ENCODE measurements at places on chromosomes 1 and 21. TPM values are rescaled to one million over a fixed set of nuclear protein-coding genes. Genes with fewer than 3 reads are reported as not detected.

GRCh38 chr1:205484985-205485967 lies 19.2 kb upstream of the CDK18 start:
- H3K4me3 ChIP-seq: no peak overlapping the region
- no peak overlapping the region for H3K27ac ChIP-seq
- H3K27me3 ChIP-seq: peaks cover 30% of the 10 kb centered on the region
- DNase-seq: peak; percentile 81
- peaks cover 36% of the 10 kb centered on the region for H3K4me1 ChIP-seq

The S100A14 gene
- total RNA-seq: 2.1 TPM

DNA sequence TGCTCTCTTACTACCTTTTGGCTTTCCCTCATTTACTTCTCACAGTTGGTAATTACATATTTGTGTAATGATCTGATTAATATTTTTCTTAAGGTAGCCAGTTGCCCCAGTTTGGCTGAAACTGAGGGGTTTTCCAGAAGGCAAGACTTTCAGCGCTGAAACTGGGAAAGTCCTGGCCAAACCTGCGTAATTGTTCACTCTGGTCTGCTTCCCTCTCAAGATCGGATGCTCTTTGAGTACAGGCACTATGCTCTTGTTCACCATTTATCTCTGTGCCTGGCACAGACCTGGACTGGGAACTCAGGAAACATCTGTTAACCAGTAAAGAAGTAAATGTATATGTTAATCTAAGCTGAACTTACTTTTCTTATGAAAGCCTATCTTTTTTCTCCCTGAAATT lies 209.6 kb upstream of the HOOK1 start:
- no peaks in the 10 kb centered on the region for H3K27me3 ChIP-seq
- peaks cover 22% of the 10 kb centered on the region for H3K36me3 ChIP-seq
- H3K4me3 ChIP-seq: no peak overlapping the region
- H3K27ac ChIP-seq: no peak overlapping the region
- peaks cover 10% of the 10 kb centered on the region for H3K4me1 ChIP-seq

The LBR gene
- total RNA-seq: 66.0 TPM

DNA sequence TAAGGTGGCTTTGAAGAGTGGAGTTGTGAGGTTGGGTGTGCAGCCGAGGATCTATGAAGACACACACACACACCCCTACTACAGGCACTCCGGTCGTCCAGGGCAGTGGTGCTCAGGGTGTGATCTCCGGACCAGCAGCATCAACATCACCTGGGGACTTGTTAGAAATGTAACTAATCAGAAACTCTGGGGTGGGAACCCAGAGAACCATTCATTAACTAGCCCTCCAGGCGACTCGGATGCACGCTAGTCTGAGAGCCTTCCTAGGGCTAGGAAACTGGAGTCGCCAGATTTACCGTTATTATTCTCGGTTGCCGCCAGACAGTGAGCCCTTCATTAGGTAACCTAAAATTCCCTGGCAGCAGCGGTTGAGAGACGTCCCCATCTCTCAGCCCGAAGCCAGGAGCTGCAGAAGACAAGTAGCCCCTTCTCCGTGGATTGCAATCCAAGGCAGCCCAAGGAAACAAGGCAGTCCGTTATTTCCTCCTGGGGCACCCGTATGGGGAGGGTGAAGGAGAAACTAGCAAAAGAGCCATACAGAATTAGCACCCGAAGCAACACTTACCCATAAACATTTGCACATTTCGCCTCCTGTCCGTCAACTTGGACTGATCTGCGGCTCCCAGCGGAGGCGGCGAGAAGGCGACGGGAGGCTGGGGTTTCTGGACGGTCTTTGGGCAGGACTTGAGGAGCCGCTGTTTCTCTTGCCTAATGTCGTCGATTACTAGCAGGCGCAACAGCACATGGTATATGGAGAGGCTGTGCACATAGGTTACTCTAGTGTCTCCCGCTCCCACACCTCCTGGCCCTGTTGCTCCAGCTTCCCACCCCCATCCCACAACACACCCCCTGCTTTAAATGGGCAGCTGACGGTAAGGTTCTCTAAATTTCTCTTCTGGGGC lies 2.9 kb upstream of the CCN1 start:
- DNase-seq: no peak
- peaks cover 43% of the 10 kb centered on the region for H3K4me1 ChIP-seq
- peaks cover 15% of the 10 kb centered on the region for H3K36me3 ChIP-seq
- peaks cover 43% of the 10 kb centered on the region for H3K27me3 ChIP-seq
- peak overlapping the region; percentile 75 for H3K4me3 ChIP-seq
- no peak overlapping the region for H3K27ac ChIP-seq

- peaks cover 11% of the 10 kb centered on the region for H3K27me3 ChIP-seq
- H3K36me3 ChIP-seq: peaks cover 24% of the 10 kb centered on the region
- H3K27ac ChIP-seq: no peak overlapping the region
- H3K4me1 ChIP-seq: peaks cover 6% of the 10 kb centered on the region
- DNase-seq: no peak
- no peak overlapping the region for H3K4me3 ChIP-seq
These were observed 41.4 kb upstream of the COL6A2 start for GRCh38 chr21:46056450-46056903.

- H3K27me3 ChIP-seq: no peaks in the 10 kb centered on the region
- H3K27ac ChIP-seq: no peak overlapping the region
- H3K4me1 ChIP-seq: no peaks in the 10 kb centered on the region
- H3K36me3 ChIP-seq: peaks cover 72% of the 10 kb centered on the region
- no peak for DNase-seq
These were observed 13.8 kb downstream of the RBM34 start for GRCh38 chr1:235147269-235147668.

DNA sequence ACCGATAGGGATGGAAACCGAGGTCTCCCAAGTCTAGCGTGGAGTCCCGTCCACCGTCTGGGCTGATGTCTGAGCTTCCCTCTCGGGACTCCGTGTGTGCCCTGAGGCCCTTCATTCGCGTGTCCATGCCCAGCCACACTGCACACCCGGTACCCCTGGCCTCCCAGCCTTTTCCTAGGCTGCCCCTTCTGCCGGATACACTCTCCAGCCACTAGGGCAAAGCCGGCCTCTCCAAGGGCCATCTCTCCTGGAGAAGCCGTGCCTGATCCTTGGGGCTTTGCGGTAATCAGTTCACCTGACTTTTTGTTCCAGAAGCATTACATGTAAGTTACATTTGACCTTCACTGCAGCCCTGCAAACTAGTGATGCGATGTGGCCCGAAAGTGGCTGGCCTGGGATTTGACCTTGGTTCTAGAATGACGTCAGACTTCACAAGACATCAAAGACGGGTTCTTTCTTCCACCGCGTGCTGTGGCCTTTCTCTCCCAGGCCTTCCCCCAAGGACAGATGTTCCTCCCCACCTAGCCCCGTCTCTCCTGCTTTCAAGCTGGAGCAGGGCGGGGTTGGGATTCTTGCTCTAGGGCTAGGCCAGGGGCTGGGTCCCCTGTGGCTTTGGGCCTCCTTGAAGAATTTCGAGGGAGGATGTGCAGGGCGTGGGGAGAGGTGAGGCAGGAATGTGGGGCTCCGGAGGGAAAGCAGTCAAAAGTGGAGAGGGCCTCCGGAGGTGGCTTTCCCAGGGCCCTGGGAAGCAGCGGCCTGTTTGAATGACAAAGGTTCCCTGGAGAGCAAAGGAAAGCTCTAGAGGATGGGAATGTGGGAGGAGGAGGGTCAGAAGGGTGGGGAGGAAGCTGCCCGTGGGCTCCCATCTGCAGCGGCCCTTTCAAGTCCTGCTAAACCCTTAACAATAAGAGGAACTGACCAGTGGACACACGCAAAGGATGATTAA lies 49.7 kb upstream of the SLC2A1 start:
- H3K4me1 ChIP-seq: peaks cover 66% of the 10 kb centered on the region
- no peaks in the 10 kb centered on the region for H3K27me3 ChIP-seq
- no peaks in the 10 kb centered on the region for H3K36me3 ChIP-seq
- H3K4me3 ChIP-seq: peak overlapping the region; percentile 61

GRCh38 chr1:66333466-66334199 lies 200.3 kb upstream of the SGIP1 start:
- H3K4me3 ChIP-seq: peak overlapping the region; percentile 74
- H3K4me1 ChIP-seq: peaks cover 68% of the 10 kb centered on the region
- no peaks in the 10 kb centered on the region for H3K27me3 ChIP-seq
- no peak for DNase-seq

- H3K36me3 ChIP-seq: no peaks in the 10 kb centered on the region
- H3K4me3 ChIP-seq: no peak overlapping the region
- DNase-seq: no peak
- no peak overlapping the region for H3K27ac ChIP-seq
- peaks cover 12% of the 10 kb centered on the region for H3K4me1 ChIP-seq
These were observed 8.9 kb upstream of the KCND3 start for GRCh38 chr1:111998332-111998731.

DNA sequence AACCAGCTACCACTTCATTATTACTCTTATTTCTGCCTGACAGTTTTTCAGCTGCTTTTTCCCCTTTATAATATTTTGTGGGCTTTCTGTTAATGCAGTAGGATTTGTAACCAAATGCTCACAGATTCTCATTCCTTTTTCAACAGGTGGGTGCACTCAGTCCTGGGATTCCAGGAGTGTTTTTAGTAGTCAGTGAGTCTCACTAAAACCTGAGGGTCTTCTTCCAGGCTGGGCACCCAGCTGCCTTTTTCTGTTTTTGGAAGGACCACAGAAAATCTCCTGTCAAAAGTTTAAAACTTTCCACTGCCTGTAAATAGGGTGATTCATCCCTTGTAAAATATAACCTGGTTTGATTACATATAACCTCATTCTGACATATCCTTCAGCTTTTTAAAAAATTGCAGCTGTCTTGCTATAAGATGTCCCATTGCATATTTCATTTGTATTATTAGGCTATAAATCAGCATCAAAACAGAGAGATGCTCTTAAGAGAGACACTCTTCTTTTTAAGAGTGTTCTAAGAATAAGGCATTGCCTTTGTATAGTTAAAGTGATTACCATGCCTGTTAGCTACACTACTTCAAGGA lies 16.8 kb upstream of the CEP350 start:
- H3K4me3 ChIP-seq: no peak overlapping the region
- no peak overlapping the region for H3K27ac ChIP-seq
- no peaks in the 10 kb centered on the region for H3K27me3 ChIP-seq
- DNase-seq: no peak

GRCh38 chr1:12625276-12625675 lies 7.3 kb upstream of the DHRS3 start:
- H3K4me1 ChIP-seq: peaks cover 61% of the 10 kb centered on the region
- H3K36me3 ChIP-seq: no peaks in the 10 kb centered on the region
- no peak overlapping the region for H3K4me3 ChIP-seq
- no peaks in the 10 kb centered on the region for H3K27me3 ChIP-seq
- no peak for DNase-seq
- peak overlapping the region; percentile 32 for H3K27ac ChIP-seq

The XPR1 gene
- 34.6 TPM for total RNA-seq

DNA sequence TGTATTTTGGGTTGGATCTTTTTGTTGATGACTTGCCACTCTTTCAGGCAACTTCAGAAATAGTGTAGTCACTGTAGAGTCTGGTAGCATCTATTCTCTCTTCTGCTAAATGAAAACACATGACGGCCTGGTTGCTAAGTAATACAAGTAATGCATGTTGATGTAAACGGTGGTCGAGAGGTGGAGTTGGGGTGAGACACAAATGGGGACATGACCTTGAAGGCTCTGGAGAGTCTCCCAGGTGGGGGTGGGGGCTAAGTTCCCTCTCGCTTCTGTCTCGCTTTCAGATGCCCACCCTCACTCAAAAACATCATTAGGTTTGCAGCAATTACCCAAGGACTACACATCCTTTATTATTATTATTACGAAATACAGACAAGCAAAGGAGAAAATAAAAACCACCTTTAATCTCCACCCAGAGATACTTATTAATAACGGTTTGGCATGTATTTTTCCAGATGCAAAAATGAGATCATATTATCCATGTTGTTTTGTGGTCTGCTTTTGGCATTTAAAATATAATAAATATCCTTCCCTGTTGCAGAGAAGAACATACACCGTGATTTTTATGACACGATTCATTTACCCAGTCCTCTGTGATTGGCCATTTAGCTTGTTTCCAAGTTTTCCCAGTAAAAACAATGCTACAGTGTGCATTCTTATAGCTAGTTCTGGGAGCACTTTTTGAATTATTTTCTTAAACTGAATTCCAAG lies 138.1 kb downstream of the MIS18A start:
- no peak overlapping the region for H3K4me3 ChIP-seq
- H3K27me3 ChIP-seq: no peaks in the 10 kb centered on the region
- no peak overlapping the region for H3K27ac ChIP-seq
- H3K36me3 ChIP-seq: peaks cover 3% of the 10 kb centered on the region
- DNase-seq: no peak
- peaks cover 18% of the 10 kb centered on the region for H3K4me1 ChIP-seq

The TAS1R1 gene
- not detected for total RNA-seq

The LYPD8 gene
- not detected for total RNA-seq

DNA sequence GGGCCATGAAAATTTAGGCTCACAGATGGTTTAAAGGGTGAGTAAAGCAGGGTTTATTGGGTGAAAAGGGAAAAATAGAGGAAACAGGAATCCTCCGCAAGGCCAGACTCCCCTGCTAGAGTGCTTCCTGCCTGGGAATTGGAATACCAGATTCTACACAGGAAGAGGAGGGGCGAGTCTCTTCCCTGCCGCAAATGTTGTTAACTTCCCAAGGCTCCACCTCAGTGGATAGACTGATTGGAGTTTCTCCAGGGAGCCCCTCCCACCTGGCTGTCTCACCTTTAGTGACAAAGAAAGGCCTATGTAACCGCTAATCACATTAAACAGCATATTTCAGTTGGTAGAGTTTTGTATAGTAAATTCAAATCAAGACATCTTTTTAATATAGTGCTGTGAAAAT lies 1450.1 kb downstream of the KCNT2 start:
- no peaks in the 10 kb centered on the region for H3K36me3 ChIP-seq
- no peak for DNase-seq
- no peaks in the 10 kb centered on the region for H3K27me3 ChIP-seq
- H3K27ac ChIP-seq: no peak overlapping the region
- H3K4me1 ChIP-seq: peaks cover 10% of the 10 kb centered on the region

DNA sequence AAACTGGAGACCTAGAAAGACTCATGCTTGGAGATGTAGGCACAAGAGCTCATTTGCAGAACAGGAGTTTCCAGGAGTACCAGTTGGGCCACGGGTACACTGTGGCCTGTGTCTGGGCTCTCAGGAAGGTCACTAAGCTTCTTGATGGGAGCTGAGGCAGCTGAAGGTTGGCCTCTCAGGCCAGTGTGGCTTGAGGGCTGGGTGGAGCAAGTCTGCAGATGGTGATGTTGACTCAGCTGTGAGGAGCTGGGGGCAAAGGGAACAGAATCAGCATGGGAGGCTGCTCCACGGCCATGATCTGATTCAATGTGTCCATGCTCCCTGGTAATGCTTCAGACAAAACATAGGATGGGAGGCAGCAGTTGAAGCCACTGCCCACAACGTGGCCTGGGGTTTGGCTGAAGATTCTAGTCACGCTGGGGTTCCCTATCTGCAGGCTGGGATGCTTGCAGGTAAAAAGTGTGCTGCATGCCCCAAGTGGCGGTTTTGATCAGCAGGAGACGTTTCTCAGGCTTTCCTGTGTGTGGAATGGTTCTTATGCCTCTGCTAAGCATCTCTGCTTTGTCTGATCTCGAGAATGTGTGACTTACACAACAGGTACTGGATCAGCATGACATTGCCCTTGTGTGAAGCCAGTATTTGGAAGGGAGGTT lies 15.4 kb upstream of the TENT5C start:
- H3K27ac ChIP-seq: no peak overlapping the region
- H3K27me3 ChIP-seq: no peaks in the 10 kb centered on the region
- no peak overlapping the region for H3K4me3 ChIP-seq
- no peaks in the 10 kb centered on the region for H3K36me3 ChIP-seq

GRCh38 chr1:189269011-189269410 lies 1208.7 kb downstream of the BRINP3 start:
- peaks cover 49% of the 10 kb centered on the region for H3K36me3 ChIP-seq
- no peaks in the 10 kb centered on the region for H3K4me1 ChIP-seq
- no peak overlapping the region for H3K27ac ChIP-seq
- H3K4me3 ChIP-seq: no peak overlapping the region
- DNase-seq: no peak
